ENCODE measurements at places on chromosomes 3 and 15.

DNA sequence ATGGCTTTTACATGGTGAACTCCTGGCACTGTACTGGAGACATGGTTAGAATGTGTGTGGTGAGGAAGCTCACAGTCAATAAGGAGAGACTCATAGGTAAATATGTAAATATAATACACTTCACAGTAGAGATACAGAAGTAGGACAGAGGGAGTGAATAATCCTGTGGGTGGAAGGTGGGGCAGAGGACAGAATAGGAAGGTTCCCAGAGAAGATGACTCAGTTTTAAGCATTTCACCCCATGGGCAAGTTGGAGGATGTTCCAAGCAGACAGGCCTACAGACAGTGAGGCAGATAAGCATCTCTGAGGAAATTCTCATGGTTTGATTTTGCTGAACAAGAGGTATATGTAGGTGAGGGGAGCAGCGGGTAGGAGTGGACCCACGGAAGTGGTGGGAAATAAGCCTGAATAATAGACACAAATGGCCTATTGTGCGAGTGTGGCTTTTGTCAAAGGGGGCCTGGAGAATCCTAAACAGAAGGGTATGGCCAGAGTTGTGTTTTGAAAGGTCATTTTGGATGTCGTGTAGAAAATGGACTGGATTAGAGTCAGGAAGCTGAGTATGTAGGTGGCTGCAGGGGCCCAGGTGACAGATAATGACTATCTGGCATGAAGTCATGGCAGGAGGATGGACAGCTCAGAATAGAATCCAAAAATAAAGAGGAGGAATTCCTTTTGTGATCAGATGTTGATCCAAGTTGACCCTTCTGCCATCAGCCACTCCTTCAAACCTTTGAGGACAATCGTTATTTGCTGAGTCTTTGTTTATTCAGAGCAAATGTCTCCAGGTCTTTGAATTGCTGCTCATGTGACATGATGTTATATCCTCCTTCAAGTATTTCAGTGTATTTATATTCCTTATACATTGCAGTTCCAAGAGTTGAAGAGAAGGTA lies 97.3 kb upstream of the THRB start:
- DNase-seq, result peak; percentile 74

DNA sequence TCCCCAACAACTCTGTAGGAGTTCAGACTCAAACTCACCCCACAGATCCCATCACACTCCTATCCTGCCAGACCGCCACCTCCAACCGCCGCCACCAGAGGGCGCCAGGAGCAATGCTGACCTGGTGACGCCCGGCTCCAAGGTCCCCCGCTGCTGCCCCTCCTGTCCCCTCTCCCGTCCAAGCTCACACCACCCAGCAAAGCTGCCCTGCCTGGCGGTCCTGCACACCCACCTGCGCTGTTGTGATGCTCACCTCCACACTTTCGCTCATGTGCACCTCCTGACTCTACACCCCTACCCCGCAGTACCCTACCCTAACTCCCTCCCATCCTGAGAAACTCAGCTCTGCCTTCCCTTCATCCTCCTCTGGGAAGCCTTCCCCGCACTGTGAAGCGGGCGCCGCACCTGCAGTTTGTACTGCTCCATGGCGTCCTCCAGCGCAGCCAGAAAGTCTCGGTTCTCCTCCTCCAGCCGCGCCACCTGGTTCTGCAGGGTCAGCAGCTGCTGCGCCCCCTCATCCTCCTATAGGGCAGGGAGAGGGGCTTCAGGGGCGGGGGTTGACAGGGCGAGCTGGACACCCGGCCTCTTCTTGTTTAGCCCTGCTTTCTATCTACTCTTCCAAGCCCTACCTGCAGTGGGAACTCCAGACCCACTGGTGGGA lies 7.9 kb downstream of the KIF7 start:
- peak; percentile 51 for DNase-seq

DNA sequence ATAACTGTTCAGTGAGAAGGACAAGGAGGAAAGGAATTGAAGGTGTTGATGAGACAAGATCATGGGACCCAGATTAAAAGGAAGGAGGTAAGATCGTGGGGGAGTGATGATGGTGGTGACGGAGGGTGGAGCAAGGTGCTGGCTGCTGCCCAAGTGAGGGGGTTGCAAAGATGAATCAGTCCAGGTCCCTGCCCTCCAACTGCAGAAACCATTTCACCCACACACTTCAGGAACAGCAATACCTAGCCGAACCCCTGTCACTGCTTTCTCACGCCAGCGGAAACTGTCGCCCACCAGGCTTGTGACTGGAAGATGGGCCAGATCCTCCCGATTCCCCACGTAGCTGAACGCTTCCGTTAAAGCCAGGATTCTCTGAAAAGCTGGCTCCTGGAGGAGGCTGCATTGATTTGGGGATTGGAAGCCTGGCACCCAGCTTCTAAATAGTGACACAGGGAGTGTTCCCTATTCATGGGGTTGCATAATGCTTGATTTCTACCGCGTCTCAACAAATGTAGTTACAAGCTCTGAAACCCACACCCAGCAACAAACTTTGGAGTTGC lies 3.2 kb upstream of the LSG1 start:
- DNase-seq, result no peak

DNA sequence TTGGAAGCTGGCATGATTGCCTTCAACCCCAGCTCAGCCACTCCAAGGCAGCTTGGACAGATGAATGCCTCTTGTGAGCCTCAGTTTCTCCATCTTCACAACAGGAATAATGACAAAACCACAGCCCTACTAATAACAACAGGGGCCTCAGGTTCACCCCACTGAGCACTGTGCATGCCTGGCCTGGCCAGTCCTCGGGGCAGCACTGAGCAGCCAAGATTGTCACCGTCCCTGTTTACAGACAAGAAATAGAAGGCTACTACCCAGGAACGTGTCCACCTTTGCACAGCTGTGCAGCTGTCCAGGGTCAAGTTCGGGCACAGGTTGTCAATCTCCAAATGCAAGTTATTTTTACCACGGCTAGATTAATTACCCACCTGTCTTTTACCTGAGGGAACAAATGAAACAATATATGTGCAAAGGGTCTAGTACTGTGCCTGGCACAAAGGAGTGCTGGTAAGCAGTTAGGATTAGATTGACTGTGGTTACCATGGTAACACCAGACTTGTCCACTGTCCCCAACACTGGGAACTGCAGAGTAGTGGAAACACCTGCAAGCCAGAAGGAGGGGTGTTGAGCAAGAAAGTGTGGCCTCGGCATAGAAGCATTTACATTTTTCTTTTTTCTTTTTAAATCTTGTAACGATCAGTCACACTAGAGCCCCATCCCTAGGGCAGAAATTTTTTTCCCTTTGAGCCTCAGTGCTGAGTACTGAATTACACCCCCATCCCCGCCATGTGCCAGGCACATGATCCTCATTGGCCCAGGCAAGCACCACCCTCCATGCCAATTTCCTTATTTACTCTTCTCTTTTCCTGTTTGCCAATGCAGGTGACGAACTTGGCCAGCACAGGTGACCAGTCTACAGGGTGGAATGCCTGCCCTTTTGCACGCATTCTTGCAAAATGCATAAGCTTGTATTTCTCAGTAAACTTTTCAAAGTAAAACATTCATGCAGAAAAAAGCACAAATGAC lies 66.3 kb upstream of the SLC6A6 start:
- DNase-seq, result no peak

- peak; percentile 20 for DNase-seq
These were observed 405.1 kb downstream of the LPP start for GRCh38 chr3:188559072-188559429.

DNA sequence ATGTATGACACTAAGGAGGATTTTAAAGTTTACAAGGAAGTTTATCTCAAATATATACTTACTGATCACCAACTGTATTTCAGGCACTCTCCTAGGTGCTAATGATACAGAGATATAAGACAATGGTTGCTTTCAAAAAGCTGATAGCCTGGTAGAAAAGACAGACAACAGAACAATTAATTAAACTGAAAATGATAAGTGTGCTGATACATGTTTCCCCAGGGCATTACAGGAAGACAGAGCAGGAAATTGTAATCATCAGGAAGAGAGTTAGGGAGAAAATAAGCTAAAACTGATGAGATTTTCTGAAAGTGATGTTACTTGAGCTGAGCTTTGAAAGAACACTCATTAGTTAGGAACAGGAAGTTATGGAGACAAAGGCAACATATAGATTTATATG lies 229.7 kb downstream of the RSRC1 start:
- no peak for DNase-seq

- no peak for DNase-seq
These were observed 23.6 kb downstream of the VGLL4 start for GRCh38 chr3:11619946-11620652.

DNA sequence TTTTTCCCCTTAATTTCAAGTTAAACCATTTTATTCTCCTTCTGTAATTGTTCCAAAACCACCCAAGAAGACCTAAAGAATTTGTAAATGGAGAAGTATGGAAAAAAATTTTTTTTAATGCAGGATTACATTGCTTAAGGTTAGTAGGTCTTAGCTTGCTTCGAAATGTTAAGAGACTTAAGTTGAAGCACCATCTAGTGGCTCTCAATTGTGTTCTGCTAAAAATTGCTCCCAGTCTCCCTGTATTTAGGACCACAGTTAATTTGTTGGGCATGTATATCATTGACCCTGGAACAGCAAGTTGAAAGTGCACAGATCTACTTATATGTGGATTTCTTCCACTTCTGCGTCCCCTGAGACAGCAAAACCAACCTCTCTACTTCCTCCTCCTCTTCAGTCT lies 32.4 kb downstream of the CD200R1L start:
- peak; percentile 57 for DNase-seq

Data from EL (cell line).